Foreskin keratinocyte (primary cell): ENCODE measurements at places on chromosomes 16 and 17. TPM values are rescaled to one million over a fixed set of nuclear protein-coding genes. Genes with fewer than 3 reads are reported as not detected.

GRCh38 chr16:79587897-79588296 lies 12.6 kb downstream of the MAF start:
- no peak for DNase-seq

- DNase-seq = no peak
Observed at GRCh38 chr17:11909348-11909747, 87.9 kb downstream of the ZNF18 start.

DNA sequence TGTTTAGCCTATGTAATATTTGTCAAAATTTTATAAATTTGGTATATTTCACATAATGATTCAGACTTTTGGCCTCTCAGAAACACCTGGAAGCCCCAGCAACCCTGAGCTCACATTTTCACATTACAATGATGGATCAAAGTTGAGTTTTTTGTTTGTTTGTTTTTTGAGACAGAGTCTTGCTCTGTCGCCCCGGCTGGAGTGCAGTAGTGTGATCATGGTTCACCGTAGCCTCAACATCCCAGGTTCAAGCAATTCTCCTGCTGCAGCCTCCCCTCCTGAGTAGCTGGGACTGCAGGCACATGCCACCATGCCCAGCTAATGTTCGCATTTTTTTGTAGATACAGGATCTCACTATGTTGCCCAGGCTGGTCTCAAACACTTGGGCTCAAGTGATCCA lies 10.6 kb upstream of the VAT1L start:
- no peak for DNase-seq

DNA sequence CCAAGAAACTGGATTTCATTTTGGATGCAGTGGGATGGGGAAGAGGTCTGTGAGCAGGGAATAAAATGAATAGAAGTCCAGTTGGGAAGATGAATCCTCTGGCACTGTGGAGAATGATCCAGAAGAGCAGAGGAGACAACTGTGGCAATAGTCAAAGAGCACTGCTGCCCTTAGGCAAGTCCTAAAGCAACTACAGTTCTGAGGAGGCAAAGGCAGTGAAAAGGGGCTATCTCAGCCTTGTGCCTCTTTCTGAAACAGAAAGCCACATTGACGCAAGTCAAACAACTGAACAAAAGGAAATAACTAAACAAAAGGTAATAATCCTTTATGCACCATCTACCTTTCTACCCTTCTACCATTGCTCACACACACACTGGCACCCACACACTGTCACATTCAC lies 238.0 kb upstream of the AXIN2 start:
- no peak for DNase-seq

TNFRSF13B gene
- not detected in 2 replicates for total RNA-seq

DPEP1 gene
- total RNA-seq = not detected in 2 replicates

PIPOX gene
- 0.25 TPM in 1 of 2 replicates, not detected in the other for total RNA-seq

VTN gene
- total RNA-seq = not detected in 2 replicates

TUBB3 gene
- total RNA-seq = 29.0 and 60.8 TPM in 2 replicates

NUFIP2 gene
- total RNA-seq = 39.1 and 40.2 TPM in 2 replicates

- DNase-seq = peak; percentile 4
Observed at GRCh38 chr16:75558846-75559401, 2.9 kb upstream of the TMEM231 start.

- DNase-seq = no peak
Observed at GRCh38 chr16:85577899-85578598, 35.1 kb upstream of the GSE1 start.

DNA sequence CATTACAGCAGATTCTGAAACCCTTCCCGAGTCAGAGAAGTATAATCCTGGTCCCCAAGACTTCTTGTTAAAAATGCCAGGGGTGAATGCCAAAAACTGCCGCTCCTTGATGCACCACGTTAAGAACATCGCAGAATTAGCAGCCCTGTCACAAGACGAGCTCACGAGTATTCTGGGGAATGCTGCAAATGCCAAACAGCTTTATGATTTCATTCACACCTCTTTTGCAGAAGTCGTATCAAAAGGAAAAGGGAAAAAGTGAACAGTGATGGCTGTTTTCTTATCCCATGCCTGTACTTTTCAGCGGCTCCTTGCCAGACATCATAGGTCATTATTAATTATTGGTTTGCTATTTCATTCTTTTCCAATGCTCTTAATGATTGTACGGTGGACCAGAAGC lies 28.1 kb downstream of the ERCC4 start:
- DNase-seq = no peak

DNA sequence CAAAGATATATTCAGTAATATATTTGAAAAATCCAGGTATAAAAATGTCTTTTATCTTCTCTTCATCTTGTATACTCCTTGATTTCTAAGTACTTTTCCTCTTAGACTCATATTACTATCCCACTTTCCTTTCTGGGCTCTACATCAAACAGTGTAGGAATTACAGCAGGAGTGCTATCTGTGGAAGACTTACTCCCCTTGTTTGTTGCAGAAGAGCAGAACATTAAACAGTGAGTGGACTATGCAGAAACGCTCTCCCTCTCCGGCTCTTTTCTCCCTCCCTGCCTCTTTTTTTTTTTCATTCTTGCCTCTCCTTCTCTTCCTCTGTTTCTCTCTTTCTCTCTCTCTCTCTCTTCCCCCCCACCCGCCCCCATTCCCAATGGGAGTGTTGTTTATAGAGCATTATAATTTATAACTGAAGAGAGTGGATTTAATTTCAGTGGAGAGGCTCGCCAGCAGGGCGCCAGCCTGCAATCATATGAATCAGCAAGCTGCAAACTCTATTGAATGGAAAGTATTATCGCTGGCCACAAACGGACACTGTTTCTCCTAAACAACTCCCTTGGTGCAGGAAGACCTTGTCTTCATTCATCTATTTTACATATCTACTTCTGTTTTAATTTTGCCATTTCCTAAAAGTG lies 242.3 kb upstream of the TBX2 start:
- no peak for DNase-seq

DNA sequence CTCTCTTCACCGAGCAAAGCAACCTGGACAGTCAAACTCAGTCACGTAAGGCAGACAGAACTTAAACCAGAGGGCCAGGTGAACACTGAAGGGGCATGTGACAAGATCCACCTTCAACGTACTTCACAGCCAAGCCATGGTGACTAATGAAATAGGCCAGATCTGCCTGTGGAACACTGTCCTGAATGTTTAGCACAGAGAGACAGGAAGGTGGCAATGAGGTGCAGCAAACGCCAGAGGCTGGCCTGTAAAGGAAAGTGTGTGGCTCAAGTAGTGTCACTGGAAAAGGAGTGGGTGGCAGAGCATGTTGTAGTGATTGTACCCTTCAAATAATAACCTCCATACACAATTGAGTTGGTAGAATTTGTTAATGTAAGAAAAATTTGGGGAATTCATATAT lies 38.1 kb downstream of the SLC6A4 start:
- DNase-seq = no peak

- no peak for DNase-seq
Observed at GRCh38 chr16:35184356-35184870, 1725.0 kb downstream of the TP53TG3F start.

DLX3 gene
- total RNA-seq = 1.2 and 1.3 TPM in 2 replicates

GRCh38 chr16:65700596-65700995 lies 578.7 kb upstream of the CDH11 start:
- peak; percentile 2 for DNase-seq

DNA sequence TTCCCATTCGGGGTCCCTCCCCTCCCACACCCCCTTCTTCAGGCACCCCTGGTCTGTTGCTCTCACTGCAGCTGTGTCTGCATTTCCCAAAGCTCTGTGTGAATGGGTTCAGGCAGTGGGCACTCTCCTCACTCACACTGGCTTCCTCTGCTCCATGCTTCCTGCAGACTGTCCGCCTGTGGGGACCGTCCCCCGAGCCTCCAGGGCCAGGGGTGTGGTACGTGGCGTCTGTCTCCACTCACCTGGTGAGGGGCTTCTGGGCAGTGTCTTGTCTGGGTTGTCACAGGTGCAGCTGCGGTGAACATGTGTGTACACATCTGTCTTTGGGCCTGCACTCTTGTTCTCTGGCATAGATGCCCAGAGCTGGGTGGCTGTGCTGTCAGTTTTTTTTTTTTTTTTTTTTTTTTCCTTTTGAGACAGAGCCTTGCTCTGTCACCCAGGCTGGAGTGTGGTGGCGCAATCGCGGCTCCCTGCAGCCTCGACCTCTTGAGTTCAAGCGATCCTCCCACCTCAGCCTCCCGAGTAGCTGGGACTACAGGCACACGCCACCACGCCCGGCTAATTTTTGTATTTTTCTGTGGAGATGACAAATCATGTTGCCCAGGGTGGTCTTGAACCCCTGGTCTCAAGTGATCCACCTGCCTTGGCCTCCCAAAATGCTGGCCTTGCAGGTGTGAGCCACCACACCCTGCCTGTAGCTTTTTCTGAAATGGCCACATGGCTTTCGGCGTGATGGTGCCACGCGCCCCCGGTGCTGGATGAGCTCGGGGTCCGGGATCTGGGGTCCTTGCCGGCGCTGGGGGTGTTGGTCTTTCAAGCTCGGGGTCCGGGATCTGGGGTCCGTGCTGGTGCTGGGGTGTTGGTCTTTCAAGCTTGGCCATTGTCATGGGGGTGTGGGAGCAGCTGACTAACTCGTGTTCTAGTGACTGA lies 56.5 kb upstream of the ZNF750 start:
- no peak for DNase-seq
